AG09309 (cell line): ENCODE measurements at places on chromosomes 12 and 14.

- DNase-seq = no peak
These were observed 31.9 kb downstream of the RESF1 start for GRCh38 chr12:31991146-31991545.

DNA sequence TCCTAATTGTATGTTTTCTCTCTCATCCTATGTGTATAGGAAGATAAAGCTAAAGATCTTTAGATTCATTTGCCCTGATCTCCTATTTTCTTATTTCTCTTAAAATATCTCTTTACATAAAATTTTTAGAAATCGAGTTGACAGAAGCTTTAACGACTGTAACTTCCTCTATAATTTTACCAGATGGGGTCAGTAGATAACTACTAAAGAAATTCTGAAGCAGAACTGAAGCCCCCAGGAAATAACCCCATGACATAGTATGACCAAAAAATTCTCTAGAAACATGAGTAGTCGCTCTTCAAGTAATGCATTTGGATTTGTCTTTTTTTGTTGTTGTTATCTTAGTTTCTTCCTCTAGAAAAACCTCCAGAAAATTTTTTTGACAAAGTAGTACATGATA lies 288.0 kb downstream of the ERC1 start:
- DNase-seq = no peak

- no peak for DNase-seq
These were observed 22.1 kb downstream of the OR10P1 start for GRCh38 chr12:55658635-55659391.

- DNase-seq = peak; percentile 46
These were observed 5.7 kb upstream of the NEK9 start for GRCh38 chr14:75132382-75133086.

DNA sequence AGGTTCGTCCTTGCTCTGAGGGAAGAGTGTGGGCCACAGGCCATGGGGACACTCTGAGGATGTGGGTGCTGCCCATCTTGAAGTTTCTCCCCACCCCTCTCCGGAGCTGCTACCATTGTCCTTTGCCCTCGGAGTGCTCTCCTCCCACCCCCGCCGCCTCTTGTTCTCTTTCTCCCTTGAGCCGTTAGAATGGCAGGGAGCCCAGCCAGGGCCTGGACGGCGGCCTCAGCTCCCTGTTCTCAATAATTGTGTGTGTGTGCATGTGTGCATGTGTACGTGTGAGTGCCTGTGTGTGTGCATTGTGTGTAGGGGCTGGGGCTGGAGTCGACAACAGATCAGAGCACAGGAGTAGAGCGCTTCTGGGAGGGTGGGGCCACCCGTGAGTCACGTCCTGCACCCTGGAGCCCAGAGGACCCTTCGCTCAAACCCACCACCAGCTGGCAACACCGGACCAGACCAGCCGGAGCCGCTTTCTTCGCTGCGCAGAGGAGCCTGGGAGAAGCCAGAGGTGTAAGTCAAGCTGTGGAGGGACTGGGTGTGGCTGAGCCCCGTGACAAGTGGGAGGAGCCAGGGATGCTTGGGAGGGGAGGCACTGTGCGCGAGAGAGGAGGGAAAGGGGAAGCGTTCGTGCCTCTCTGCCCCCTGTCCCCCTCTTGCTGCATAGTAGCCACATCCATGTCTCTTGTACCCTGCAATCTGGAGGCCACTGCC lies 25.9 kb upstream of the KCNA5 start:
- no peak for DNase-seq

GRCh38 chr12:53160000-53160399 lies 20.5 kb upstream of the ZNF740 start:
- DNase-seq = no peak

GRCh38 chr14:65042731-65043372 lies 56.2 kb downstream of the FNTB start:
- no peak for DNase-seq

GRCh38 chr12:5071496-5071895 lies 27.8 kb downstream of the KCNA5 start:
- no peak for DNase-seq

- no peak for DNase-seq
These were observed 117.5 kb downstream of the DAAM1 start for GRCh38 chr14:59305836-59306555.

DNA sequence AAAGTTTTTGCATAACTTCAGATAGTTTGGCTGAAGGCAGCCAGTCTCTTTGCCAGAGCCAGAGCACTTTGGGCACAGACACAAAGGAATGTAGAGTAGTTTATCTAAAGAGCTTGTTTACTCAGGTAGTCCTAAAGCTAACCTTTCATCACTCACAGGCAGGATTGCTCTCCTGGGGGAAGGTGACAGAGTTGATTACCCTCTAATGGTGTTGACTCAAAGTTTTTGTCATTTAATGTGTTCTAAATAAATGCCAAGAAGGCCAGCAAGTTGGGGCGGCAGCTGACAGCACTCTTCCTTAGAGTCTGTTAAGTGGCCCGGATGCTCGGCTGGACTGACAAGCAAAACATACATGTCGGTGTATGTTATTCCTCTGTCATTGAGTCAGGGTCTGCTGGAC lies 9.3 kb upstream of the TAS2R46 start:
- no peak for DNase-seq

DNA sequence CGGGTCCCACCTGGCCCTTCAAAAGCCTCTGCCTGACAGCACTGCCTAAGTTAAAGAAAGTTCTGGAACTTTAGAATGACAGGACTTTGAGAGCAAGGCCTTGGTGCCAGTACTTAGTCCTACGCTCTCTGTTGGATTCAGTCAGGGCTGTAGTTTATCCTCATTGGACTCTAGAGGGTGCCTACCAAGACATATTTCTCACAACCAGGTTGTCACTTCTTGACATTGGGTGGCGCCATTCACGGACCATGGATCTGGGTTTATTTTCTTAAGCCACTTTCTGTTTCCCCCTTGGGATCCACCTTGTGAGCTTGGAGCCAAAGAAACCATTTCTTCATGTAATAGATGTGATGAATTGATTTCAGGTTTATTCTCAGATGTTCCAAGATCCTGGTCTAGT lies 787.0 kb upstream of the TBX3 start:
- DNase-seq = no peak

DNA sequence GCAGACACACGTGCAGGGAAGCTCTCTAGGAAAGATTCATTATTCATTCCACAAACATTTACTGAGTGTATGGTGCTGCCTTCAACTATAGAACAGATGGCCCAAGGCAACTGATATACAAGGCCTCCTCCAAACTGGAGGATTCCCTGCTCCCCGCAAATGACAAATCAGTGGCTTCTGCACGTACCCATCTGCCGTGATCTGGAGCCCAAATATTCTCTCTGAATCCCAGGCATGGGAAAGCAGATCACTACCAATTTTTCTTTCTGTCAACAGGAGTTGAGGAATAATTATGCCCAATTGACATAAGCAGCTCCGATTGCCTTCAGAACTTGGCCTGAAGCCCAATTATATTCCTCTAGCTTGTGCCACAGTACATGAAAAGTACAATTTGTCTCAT lies 174.2 kb upstream of the CCDC196 start:
- DNase-seq = no peak

GRCh38 chr12:104213952-104214351 lies 1.6 kb upstream of the TXNRD1 start:
- DNase-seq = peak; percentile 93

- DNase-seq = no peak
These were observed 142.5 kb upstream of the C14orf180 start for GRCh38 chr14:104436741-104437701.

DNA sequence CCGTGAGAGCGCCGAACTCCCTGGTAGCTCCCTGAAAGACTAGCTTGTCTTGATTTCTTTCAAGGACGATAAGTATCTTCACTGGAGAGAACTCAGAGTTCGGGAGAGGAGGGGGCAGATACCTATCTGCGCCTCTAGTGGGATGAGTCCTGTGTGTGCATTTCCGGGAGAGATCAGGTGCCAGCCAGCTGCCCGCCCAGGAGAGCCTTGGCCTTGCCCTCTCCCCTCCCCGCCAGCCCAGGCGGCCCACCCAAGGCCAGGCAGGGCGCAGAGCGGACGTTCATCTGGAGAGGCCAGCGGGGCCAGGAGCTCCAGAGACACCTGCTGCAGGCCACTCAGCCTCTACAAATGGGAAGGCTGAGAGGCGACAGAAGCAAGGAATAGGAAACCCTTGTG lies 1.0 kb downstream of the CD9 start:
- DNase-seq = no peak

GRCh38 chr14:96261053-96261452 lies 5.0 kb downstream of the BDKRB1 start:
- DNase-seq = no peak

GRCh38 chr12:54689984-54690383 lies 41.8 kb upstream of the DCD start:
- no peak for DNase-seq

- DNase-seq = no peak
These were observed 896 bp downstream of the HHIPL1 start for GRCh38 chr14:99645545-99646505.

- no peak for DNase-seq
These were observed 50.4 kb upstream of the AMN start for GRCh38 chr14:102872020-102872419.

GRCh38 chr14:73312687-73313086 lies 75.4 kb downstream of the PAPLN start:
- no peak for DNase-seq

DNA sequence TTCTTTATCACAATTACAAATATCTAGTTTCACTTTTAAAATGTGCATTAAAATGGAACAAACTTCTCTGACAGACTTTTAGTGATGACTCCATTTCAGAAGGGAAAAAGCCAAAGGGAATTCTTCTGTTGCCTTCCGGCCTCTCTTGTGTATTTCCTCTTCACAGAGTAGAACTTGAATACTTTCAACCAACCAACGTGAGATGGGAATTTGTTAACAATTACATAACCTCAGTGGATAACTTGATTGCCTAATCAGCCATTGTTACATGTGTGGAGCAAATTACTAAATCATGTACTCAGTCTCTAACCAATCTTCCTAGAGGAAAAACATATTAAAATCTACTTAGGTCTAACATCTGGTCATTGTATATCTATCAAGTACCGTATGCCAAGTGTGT lies 291.1 kb downstream of the SYT1 start:
- DNase-seq = peak; percentile 27

GRCh38 chr12:79532907-79533288 lies 157.9 kb downstream of the PAWR start:
- DNase-seq = no peak

GRCh38 chr14:94484481-94484880 lies 8.5 kb upstream of the SERPINA9 start:
- DNase-seq = no peak

DNA sequence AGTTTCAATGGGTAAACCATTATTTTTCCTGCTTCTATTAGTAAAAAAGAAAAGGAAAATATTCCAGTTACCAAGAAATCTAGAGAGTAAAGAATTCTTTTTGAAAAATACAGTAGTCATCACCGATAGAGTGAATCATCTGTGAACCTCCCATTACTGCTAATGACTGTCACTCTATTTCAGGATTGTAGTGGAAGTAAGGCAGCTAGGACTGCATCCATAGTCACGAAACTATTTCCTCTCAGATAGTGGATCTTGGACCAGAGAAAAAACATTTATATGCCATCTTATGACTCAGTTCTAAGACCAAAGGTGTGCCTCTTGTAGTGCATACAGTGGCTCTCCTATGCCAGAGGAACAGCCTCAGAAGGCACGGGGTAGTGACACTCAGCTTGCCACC lies 173.9 kb upstream of the PLEKHA5 start:
- DNase-seq = peak; percentile 4

DNA sequence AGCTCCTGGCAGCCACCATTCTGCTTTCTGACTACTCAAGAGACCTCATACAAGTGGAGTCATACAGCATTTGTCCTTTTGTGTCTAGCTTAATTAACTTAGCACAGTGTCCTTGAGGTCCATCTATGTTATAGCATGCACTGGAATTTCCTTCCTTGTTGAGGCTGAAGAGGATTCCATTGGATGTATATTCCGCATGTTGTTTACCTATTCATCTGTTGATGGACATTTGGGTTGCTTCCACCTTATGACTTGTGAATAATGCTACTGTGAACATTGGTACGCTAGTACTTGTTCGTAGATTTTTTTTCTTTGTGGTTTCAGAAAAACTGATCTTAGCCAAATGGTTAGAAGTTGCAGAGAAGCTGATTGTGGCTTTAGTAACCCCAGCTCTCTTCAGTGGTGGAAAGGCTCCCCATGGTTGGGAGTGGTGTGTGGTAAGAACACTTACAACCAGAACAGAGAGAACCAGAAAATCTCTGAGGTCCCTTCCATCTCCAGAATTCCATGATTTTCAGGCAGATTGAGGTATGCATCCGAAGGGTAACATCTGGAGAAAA lies 118.4 kb downstream of the SAMD4A start:
- no peak for DNase-seq

DNA sequence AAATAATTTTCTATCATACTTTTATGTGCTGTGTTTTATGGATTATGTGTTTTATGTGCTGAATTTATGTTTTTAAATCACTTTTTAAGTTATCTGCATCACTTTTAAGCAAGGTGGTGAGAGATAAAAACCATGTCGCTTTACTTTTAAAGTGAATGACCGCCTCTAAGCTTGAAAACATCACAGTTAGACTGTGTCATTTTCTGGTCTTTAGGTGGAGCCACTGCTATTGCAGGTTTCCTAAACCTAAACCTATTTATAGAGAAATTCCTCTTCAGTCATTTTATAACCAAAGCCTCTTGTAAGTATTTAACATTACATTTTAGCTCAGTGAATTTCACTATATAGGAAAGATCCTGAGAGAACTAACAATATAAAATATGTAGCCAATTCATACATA lies 21.0 kb upstream of the MDM2 start:
- no peak for DNase-seq

- peak; percentile 61 for DNase-seq
These were observed 150.8 kb downstream of the FBXL14 start for GRCh38 chr12:1443421-1444141.

DNA sequence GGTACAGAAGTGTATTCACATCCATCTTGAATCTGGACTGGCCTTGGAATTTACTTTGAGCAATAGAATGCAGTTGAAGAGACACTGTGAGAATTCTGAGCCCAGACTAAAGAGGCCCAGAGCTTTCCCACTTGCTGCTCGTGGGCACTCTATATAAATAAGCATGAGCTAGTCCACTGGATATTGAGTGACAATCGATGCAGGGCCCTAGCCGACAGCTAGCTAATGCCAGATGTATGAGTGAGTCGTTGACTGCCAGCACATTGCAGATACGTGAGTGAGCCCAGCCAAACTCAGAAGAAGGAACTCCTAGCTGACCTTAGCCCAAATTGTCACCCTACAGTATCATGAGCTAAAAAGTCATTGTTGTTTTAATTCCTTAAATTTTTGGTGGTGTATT lies 24.9 kb downstream of the NAV3 start:
- no peak for DNase-seq

GRCh38 chr12:121159467-121160307 lies 27.0 kb downstream of the P2RX7 start:
- DNase-seq = no peak

GRCh38 chr12:67760586-67761275 lies 112.2 kb downstream of the DYRK2 start:
- DNase-seq = no peak

DNA sequence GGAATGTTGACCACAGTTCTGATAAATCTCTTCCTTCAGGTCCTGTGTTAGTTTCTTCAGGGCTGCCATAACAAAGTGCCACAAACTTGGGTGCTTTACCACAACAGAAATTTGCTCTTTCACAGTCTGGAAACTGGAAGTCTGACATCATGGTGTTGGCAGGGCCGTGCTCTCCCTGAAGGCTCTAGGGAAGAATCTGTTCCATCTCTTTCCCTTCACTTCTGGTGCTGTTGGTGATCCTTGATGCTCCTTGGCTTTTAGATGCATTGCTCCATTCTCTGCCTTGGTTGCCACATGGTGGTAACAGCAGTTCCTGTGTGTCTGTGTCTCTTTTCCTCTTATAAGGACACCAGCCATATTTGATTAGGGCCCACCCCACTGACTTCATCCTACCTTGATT lies 32.2 kb downstream of the HMGA2 start:
- DNase-seq = no peak
